ENCODE measurements at places on chromosomes 7 and 10. TPM values are rescaled to one million over a fixed set of nuclear protein-coding genes. Genes with fewer than 3 reads are reported as not detected.

The ARL5B gene
- 9.5 TPM for total RNA-seq

The EIF3B gene
- 293 TPM for total RNA-seq

The GBX1 gene
- not detected for total RNA-seq

DNA sequence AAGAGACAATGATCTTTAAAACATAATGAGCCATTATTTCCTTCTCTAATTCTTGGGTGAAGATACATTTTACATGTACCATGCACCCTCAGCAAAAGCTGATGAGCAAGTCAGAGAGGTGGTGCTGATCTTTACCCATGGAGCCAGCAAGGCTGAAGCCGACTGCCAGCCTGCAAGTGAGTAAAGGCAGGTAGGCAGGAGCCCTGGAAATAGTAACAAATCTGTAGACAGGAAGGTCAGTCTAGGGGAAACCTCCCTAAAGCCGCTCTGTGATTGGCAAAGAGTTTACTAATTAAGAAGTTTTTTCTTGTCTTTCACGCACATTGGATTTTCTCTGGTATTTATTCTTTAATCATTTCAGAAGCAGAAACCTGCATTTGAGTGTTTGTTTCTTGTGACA, 67.9 kb downstream of the PRKCQ start:
- no peak overlapping the region for H3K4me3 ChIP-seq
- H3K36me3 ChIP-seq = peaks cover 48% of the 10 kb centered on the region
- DNase-seq = no peak
- H3K27me3 ChIP-seq = no peaks in the 10 kb centered on the region

DNA sequence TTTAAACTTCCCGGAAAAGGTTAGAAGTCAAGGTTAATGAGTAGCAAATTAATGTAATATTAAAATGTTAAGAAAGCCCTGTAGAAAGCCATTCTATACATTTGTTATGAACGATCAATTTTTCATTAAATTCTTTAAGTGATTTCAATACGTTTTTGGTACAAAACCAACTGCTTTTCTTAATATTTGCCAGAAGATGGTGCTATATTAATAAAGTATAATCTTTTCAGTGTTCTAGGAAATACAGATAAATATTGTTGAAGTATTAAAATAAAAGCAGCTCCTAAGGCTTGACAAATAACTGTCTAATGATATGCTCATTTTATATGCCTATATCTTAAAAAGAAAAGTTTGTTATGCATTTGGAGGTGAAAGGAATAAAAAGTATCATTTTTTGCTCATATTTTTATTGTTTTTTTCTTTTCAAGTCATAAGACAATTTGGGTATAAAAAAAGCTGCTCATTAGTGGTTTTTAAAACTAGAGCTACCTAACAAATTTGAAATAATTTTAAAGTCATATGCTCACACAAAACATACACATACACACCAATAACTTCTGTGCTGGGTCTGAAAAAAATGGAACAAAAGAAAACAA, 130.3 kb upstream of the POT1 start:
- no peaks in the 10 kb centered on the region for H3K4me1 ChIP-seq
- H3K27ac ChIP-seq = no peak overlapping the region
- no peaks in the 10 kb centered on the region for H3K36me3 ChIP-seq
- H3K4me3 ChIP-seq = no peak overlapping the region

DNA sequence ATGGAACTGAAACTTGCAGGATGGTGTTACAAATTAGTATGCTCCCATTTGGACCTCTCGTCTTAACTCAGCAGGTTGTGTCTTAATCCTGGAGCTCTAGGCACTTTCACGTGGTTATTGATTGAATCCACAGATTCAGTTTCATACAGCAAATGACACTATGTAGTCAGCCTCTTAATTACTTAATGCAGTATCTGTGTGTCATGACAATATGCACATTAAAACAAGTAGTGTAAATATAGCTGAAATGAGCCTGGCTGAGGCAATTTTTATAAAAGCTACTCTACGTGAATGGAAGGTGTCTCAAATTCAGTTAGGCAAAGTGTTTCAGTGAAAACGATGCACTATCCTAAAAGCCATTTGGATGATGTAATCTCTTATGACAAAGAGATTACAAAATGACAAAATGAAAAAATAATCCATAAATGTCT, 86.8 kb downstream of the CD36 start:
- H3K4me3 ChIP-seq = no peak overlapping the region
- no peaks in the 10 kb centered on the region for H3K36me3 ChIP-seq
- H3K27ac ChIP-seq = no peak overlapping the region
- H3K27me3 ChIP-seq = no peaks in the 10 kb centered on the region

GRCh38 chr10:124918906-124919305, 23.0 kb upstream of the ZRANB1 start:
- H3K4me1 ChIP-seq = peaks cover 18% of the 10 kb centered on the region
- H3K4me3 ChIP-seq = no peak overlapping the region
- no peak overlapping the region for H3K27ac ChIP-seq
- DNase-seq = no peak

GRCh38 chr7:139696552-139696951, 81.2 kb downstream of the HIPK2 start:
- DNase-seq = no peak
- H3K27me3 ChIP-seq = no peaks in the 10 kb centered on the region
- peaks cover 9% of the 10 kb centered on the region for H3K4me1 ChIP-seq
- no peaks in the 10 kb centered on the region for H3K36me3 ChIP-seq
- H3K27ac ChIP-seq = no peak overlapping the region
- H3K4me3 ChIP-seq = no peak overlapping the region

GRCh38 chr7:106035568-106035967, 72.5 kb downstream of the CDHR3 start:
- H3K4me1 ChIP-seq = peaks cover 16% of the 10 kb centered on the region
- no peak overlapping the region for H3K27ac ChIP-seq
- no peak for DNase-seq
- H3K36me3 ChIP-seq = no peaks in the 10 kb centered on the region
- no peaks in the 10 kb centered on the region for H3K27me3 ChIP-seq
- H3K4me3 ChIP-seq = no peak overlapping the region

DNA sequence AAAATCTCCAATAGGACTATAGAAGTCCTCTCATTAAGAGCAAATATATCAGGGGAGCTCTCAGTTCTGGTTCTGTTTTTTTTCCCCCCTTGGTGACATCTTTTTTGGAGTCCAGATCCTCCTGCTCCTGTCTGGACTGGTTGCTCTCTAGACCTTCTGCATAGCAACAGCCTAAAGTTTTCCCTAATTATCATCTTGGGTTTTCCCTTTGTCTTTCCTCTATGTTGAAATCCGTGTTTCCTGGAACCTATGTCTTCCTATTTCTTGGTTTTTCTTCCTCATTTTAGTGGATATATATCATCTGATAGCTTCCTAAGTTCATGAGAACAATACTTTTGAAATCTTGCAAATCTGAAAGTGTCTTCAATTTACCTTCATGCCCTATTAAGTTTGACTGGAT, 29.7 kb upstream of the MTERF1 start:
- H3K4me3 ChIP-seq = no peak overlapping the region
- no peak overlapping the region for H3K27ac ChIP-seq
- H3K36me3 ChIP-seq = no peaks in the 10 kb centered on the region
- no peaks in the 10 kb centered on the region for H3K4me1 ChIP-seq
- H3K27me3 ChIP-seq = no peaks in the 10 kb centered on the region

GRCh38 chr7:2478399-2478785, 2.2 kb upstream of the GRIFIN start:
- no peak for DNase-seq
- no peaks in the 10 kb centered on the region for H3K36me3 ChIP-seq
- H3K27me3 ChIP-seq = no peaks in the 10 kb centered on the region
- H3K27ac ChIP-seq = no peak overlapping the region

DNA sequence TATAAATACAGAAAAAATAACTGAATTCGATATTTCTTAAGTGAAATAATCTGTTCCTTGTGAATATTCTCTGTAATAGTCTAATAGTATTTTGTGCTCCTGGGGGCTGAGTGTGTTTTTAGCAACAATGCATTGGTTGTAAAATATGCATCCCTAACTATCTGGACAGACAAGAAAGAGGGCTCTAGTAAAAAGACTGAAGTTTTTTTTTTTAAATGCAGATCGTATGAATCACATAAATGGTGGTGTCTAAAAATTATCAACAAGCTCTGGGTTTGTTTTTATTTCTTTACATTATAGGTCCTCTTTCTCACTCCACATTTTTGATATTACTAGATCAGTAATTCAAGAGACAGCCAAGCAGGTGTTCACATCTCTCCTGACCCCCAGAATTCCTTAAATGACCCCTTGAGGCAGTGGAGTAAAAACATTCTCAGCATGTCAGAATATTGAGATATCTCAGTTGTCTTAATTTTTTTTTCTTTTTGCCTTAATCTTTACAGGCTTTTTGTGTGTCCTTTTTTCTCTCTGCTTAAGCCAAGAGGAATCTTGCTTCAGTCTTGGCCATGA, 18.2 kb downstream of the ARID5B start:
- H3K4me1 ChIP-seq = no peaks in the 10 kb centered on the region
- no peak overlapping the region for H3K4me3 ChIP-seq
- peaks cover 5% of the 10 kb centered on the region for H3K36me3 ChIP-seq
- no peak for DNase-seq
- H3K27ac ChIP-seq = no peak overlapping the region

GRCh38 chr10:95350219-95350829, 59.5 kb upstream of the PDLIM1 start:
- H3K36me3 ChIP-seq = no peaks in the 10 kb centered on the region
- no peaks in the 10 kb centered on the region for H3K4me1 ChIP-seq
- no peak overlapping the region for H3K27ac ChIP-seq
- no peak for DNase-seq
- no peaks in the 10 kb centered on the region for H3K27me3 ChIP-seq
- no peak overlapping the region for H3K4me3 ChIP-seq

GRCh38 chr10:100307684-100308083, 21.2 kb upstream of the BLOC1S2 start:
- H3K27me3 ChIP-seq = peaks cover 15% of the 10 kb centered on the region
- H3K36me3 ChIP-seq = no peaks in the 10 kb centered on the region
- no peaks in the 10 kb centered on the region for H3K4me1 ChIP-seq
- no peak for DNase-seq
- no peak overlapping the region for H3K4me3 ChIP-seq
- H3K27ac ChIP-seq = no peak overlapping the region

GRCh38 chr10:88090568-88091214, 227.3 kb downstream of the PTEN start:
- H3K4me3 ChIP-seq = no peak overlapping the region
- H3K36me3 ChIP-seq = no peaks in the 10 kb centered on the region
- H3K27ac ChIP-seq = peak overlapping the region; percentile 21
- H3K4me1 ChIP-seq = peaks cover 42% of the 10 kb centered on the region
- no peaks in the 10 kb centered on the region for H3K27me3 ChIP-seq

GRCh38 chr7:151770232-151770631, 106.7 kb downstream of the PRKAG2 start:
- H3K36me3 ChIP-seq = no peaks in the 10 kb centered on the region
- no peak overlapping the region for H3K27ac ChIP-seq
- no peaks in the 10 kb centered on the region for H3K27me3 ChIP-seq
- DNase-seq = no peak
- H3K4me1 ChIP-seq = peaks cover 49% of the 10 kb centered on the region

DNA sequence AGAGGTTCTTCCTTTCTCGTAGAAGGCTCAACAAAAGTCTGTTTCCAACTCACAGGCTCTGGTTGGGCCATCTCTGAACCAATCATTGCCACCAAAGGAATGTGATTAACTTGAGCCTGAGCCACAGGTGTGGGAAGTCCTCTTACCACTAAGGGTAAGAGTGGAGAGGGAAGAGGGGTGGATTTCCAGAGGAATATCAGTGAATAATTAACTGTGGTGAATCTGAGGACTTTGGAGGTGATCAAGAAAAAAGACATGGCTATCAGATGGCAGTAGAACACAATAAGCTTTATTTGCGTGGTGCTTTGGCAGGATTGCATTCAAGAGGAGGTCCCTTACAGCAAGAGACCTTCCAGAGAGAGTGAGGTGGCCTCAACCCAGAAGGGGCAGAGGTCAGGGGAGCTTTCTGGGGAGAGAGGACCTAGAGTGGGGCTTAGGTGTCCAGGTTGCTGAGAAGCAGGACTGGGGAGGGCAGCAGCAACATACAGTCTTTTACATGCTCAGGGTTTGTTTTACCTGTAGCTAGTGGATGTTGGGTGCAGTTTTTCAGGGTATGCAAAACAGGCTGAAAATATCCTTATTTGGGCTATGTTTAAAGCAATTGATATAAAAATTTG, 61.4 kb downstream of the BBS9 start:
- no peak overlapping the region for H3K4me3 ChIP-seq
- peaks cover 5% of the 10 kb centered on the region for H3K4me1 ChIP-seq
- no peak overlapping the region for H3K27ac ChIP-seq
- H3K27me3 ChIP-seq = no peaks in the 10 kb centered on the region

All from CD8-positive, alpha-beta memory T cell (primary cell).